GM23338 (cell line): ENCODE measurements at places on chromosomes 7 and 10. TPM values are rescaled to one million over a fixed set of nuclear protein-coding genes. Genes with fewer than 3 reads are reported as not detected.
A peak's percentile ranks its signal among the peaks of the same experiment; 100 is the strongest.

DNA2 gene
- total RNA-seq, result 46.9 and 49.3 TPM in 2 replicates

DNA sequence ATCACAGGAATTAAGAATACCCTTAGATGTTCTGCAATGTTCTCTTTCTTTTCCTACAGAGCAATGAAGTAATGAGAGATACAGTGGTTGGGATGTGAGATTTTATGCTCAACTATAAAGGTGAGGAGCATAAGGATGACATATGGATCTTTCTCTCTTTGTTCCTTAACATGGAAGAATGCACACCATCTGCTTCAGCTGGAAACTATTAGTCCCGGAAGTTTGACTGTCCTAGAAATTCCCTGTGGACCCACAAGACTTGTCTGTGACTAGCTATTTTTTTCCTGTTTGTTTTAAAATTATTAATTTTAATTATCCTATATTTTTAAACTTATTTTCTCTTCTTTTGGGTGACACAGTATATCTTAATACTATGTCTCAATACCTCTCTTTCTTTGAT lies 80.2 kb downstream of the DKK1 start:
- no peak overlapping the region for H3K4me3 ChIP-seq
- no peaks in the 10 kb centered on the region for H3K4me1 ChIP-seq
- no peak overlapping the region for H3K27ac ChIP-seq
- no peaks in the 10 kb centered on the region for H3K36me3 ChIP-seq

GRCh38 chr10:74558403-74558802 lies 268.0 kb upstream of the KAT6B start:
- H3K36me3 ChIP-seq, result no peaks in the 10 kb centered on the region
- no peak overlapping the region for H3K4me3 ChIP-seq
- no peaks in the 10 kb centered on the region for H3K27me3 ChIP-seq

- DNase-seq, result no peak
- H3K36me3 ChIP-seq, result 0 out of 2 replicates have a peak, but pooled peaks cover 3% of the 10 kb centered on the region
- H3K4me3 ChIP-seq, result no peak overlapping the region
- 0 out of 2 replicates have a peak overlapping the region, but pooled peaks have one; percentile 4 for H3K27ac ChIP-seq
These were observed 11.2 kb upstream of the PRKAR1B start for GRCh38 chr7:738241-738640.

GRCh38 chr7:41916450-41916927 lies 213.6 kb upstream of the INHBA start:
- no peaks in the 10 kb centered on the region for H3K36me3 ChIP-seq
- no peaks in the 10 kb centered on the region for H3K4me1 ChIP-seq
- H3K27me3 ChIP-seq, result no peaks in the 10 kb centered on the region

- H3K4me3 ChIP-seq, result no peak overlapping the region
- no peak for DNase-seq
- H3K27ac ChIP-seq, result no peak overlapping the region
- no peaks in the 10 kb centered on the region for H3K4me1 ChIP-seq
These were observed 7.8 kb downstream of the ZNF713 start for GRCh38 chr7:55895021-55895420.

GRCh38 chr10:16030562-16030961 lies 170.3 kb upstream of the MINDY3 start:
- H3K27me3 ChIP-seq, result no peaks in the 10 kb centered on the region
- H3K4me1 ChIP-seq, result no peaks in the 10 kb centered on the region
- no peak overlapping the region for H3K4me3 ChIP-seq
- no peaks in the 10 kb centered on the region for H3K36me3 ChIP-seq
- DNase-seq, result peak; percentile 3
